ENCODE measurements at places on chromosomes 2 and 18.

DNA sequence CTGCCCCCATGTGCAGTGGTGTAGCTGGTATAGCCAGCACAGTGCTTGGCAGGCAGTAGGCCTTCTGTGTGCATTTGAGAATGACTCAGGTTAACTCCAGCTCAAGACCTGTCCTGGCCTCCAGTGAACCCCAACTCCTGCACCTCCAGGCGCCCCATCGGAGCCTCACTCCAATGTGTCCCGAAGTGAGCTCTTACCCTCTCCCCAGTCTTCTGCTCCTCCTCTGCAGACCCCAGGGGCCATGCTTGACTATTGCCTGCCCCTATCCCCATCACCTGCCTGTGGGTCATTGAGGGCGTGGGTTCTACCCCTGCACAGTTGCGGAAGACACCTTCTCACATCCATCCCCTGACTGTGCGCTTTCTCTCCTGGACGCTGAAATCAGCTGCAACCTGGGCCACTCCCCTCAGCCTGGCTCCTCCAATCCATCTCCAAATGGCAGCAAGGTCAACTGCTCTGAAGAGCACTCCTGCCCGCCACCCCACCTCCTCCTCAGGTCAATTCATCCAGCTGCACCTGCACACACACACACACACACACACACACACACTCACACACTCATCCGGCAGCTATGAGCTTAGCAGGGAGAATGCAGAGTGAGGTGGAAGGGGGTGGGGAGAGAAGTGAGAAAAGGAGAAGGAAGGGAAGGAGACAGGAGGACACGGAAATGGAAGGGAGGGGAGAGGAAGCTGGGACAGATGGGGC lies 130.3 kb upstream of the GLI2 start:
- no peak for DNase-seq

DNA sequence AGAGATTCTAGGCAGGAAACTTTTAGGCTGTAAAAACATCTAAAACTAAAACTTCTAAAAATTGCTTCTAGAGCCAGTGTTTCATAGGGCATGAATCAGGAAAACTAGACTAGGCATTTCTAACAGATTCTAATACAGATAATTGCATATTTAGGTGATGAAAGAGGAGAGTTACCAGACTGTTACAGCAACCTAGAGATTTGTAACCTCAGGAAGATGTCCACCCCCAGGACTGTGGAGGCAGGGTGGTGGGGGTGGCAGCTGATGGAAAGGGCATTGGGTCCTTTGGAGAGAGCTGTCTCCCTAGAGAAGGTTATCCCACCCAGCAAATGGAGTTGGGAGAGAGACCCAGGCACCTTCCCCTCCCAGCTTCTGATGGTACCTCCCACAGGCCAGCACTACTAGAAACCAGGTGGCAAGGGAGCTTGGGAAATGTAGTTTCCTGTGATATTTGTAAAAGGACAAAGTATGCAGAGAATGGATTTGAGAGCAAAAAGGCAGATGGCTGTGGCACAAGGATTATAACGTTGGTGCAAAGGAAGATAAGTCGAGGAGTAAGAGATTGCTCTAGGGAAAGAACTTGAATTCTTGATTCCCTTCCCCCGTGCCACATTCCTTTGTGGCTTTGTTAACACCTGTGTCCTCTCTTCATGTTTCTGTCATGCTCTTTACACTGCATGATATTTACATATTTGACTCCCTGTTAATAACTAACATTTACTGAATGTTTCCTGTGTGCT lies 75.6 kb upstream of the MGAT5 start:
- DNase-seq, result no peak

DNA sequence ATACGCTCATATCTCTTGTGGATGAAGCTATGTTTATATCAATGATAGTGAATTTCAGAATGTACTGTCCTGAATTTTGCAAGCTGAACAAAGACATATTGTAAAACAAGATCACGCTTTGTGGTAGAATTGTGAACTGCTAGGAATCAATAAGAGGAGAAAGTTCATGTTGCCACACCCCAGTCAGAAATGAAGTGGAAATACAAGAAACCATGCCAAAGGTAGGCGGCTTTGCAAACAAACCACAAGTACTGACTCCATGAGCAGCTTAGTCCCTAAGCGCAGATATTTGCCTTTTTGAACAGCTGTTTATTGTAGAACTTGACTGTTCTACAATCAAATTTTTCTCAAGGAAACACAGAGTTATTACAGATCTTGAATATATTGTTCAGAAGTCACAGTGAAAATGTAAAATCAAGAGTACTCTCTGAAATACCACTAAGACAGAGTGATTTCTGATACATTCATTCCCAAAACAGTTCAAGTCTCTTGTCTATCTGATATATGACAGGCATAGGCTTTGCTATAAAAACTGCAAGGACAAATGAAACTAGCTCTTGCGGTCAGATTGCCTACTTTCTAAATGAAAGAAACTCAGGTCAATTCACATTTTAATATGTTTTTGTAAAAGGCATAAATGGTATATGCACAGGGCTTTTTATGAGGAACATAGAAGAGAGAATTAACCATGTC lies 120.9 kb upstream of the CDH19 start:
- no peak for DNase-seq

- no peak for DNase-seq
These were observed 31.1 kb upstream of the STK39 start for GRCh38 chr2:168278424-168278888.

- no peak for DNase-seq
These were observed 39.8 kb downstream of the PPP4R1 start for GRCh38 chr18:9574473-9575115.

Data from stimulated activated CD8-positive, alpha-beta memory T cell treated with anti-CD3 and anti-CD28 coated beads, Interleukin-2, amount 100 ng/mL, for 48 hours (primary cell).